ENCODE measurements at places on chromosomes 7 and 10. TPM values are rescaled to one million over a fixed set of nuclear protein-coding genes. Genes with fewer than 3 reads are reported as not detected.

TFEC gene
- polyA plus RNA-seq = 0.41 TPM

PRLHR gene
- polyA plus RNA-seq = not detected

GRCh38 chr7:110760341-110760740 lies 330.6 kb upstream of the LRRN3 start:
- DNase-seq = no peak

DNA sequence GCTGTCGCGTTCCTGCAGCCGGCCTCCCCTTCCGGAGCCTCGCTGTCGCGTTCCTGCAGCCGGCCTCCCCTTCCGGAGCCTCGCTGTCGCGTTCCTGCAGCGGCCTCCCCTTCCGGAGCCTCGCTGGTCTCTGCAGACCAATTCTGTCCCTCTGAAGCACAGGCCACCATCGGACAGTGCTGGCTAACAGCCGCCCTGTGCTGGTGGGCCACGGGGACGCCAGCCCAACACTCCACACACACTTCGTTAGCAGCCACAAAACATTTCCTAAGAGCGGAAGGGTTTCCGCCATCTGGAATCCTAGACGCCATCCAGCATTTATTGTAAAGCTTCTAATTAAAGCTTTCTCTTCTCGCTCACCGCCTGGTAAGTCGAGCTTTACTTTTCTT lies 11.2 kb downstream of the GPER1 start:
- DNase-seq = no peak

DNA sequence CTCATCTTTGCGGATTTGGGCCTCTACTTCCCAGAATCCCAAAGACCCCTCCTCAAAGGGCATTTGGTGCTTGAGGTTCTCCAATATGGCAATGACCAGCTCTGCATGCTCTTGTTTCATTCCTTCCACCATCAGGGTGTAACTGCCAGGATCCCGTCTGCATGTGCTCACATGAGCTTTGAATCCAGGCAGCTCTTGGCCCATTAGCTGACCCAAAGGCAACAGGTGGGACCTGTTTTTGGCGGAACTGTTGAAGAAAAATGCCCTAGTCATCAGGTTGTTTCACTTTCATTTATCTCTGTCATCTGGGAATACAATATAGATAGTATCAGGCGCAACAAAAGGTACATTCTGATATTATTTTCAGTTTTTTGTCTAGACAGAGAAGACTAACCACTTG lies 159.1 kb upstream of the TCF7L2 start:
- DNase-seq = no peak
